ENCODE measurements at places on chromosomes 7 and 10.

DNA sequence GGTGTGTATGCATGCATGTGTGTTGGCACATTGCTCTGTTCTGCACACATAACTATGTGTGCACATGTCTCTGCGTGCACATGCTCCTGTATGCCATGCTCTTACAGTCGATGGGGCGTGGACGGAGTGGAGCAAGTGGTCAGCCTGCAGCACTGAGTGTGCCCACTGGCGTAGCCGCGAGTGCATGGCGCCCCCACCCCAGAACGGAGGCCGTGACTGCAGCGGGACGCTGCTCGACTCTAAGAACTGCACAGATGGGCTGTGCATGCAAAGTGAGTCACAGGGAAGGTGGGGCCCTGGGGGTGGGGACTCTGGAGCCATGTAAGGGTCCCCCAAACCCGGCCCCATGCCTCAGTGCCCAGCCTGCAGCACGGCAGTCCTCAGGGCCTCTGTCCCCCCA is 30.6 kb upstream of the SLC29A3 start:
- DNase-seq: no peak

- no peak for DNase-seq
These were observed 141.3 kb downstream of the JMJD1C start for GRCh38 chr10:63324495-63324854.

DNA sequence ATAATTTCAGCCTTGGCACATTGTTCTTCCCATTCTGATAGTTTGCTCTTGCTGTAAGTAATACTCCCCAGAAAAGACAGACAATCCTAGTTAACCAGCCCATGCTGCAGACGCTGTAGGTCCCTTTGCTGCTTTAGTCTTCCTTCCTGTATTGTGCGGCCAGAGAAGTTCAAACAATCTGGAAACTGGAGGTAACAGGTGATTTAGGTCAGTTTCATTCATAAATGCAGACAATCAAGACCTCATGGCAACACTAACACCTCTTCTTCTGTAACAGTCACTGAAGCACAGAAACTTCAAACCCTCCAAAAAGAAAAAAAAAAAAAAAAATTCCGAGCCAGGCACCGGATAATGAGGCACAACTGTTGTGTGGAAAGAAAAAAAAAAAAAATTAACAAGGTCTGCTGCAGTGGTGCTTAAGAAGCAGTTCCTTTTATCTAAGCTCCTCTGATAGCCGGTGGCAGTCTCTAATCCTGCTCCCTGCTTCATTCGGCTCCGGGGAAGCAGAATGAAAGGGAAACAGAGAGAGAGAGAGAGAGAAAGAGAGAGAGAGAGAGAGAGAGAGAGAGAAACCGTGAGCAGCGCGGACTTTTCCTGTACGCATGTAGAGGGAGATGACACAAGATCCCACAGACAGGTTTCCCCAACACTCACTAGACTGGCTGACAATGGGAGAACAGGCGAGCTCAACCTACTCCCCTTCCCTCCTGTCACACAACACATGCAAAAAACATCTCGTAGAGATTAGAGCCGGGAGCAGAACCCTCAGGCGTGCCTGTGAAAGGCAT is at the start of gene SEMA3A:
SEMA3A (minus strand) TSS at position 306 of the 788 bp plus-strand sequence; CDS start at position 103, 203 bp downstream.
- no peak for DNase-seq

GRCh38 chr10:48536916-48537890 is 67.7 kb downstream of the ARHGAP22 start:
- DNase-seq: no peak

DNA sequence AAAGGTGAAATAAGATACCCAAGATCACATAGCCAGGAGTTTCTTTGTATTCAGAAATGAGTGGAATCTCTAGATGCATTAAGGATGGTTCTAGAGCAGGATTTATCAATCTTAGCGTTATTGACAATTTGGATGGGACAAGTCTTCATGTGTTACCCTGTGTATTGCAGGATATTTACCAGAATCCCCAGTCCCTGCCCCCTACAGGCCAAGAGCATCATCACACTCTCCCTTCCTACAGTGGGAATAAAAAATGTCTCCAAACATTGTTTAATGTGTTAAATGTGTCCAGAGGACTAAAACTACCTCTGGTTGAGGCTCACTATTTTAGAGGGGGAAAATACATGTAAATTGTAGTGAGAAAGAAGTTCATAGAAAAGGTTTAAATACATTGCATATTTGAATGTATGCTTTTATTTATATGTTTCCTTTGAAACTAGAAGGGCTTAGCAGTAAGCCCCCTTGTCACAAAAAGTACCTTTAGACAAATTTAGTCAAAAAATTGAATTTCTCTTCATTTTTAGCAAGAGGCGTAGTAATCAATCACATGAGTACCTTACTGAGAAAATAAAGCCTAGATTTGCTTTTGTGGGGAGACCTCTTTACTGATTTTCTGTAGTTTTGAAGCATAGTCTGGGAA is 141.2 kb downstream of the MLLT10 start:
- no peak for DNase-seq

DNA sequence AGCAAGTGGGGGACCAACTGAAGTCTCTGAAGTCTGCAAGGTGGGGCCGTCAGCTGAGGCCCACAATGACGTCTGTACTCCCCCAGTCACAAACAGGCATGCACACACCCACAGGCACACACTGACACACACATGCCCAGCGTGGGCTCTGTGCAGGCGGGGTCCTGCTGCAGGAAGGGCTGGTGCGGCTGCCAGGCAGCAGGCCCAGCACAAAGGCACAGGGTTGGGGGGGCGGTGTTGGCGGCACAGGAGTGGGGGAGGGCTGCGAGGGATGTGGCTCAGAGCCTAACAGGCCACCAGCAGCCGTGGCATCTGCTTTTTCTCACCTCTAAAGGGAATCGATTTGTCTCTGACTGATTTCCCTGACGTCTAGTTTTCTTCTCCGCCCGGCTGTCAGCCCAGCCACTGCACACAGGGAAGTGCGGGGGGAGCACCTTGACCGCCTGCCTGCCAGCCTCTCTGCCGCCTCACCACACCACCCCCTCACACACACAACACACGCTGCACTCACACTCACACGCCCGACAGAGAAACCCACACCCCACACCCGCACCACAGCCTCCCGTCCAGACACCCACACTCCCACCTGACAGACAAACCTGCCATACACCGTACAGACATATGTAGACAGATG is 43.5 kb upstream of the ZMIZ1 start:
- no peak for DNase-seq

DNA sequence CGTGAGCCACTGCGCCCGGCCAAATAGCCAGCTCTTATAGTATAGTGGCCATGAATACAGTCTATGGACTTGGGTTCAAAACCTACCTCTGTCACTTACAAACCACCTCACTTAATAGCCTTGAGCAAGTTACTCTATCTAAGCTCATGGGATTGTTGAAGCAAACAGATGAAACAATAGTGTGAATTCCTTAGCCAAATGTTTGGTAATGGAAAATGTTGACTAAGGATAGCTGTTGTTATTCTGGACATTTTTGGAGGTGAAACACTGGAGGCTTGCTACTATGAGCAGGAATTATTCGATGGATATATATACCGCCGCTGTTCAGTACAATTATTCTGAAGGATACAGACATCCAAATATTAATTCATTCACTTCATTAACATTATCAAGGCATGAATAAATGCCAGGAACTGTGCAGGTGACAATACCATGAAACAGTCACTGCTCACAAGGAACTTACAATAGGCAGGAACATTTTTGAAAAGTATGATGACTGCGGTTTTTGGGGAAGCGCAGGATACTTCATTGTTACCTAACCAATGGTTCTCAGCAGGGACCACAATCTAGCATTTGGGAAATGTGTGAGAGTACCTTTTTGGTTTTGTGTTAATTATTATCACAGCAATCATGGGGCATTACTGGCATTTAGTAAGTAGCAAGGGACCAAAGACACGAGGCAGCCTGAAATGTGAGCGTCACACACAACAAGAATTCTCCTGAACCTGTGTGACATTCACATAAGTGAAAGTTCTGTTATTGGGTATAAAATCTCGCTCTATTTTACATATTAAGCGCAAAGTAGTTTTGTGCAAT is 55.7 kb downstream of the CUBN start:
- DNase-seq: no peak

DNA sequence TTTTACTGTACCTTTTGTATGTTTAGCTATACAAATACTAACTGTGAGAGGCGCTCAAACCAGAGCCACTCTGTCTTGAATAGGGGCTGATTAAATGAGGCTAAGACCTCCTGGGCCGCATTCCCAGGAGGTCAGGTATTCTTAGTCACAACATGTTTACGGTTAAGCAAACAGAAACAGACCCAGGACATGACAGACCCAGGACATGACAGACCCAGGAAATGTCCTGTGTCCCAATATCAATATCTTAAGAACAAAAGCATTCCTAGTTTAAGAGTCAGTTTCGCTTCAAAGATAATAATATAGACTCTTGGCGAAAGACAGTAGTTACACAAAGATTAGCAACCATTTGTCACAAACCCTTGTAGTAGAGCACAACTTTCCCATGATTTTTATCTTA is 304.5 kb downstream of the CCSER2 start:
- no peak for DNase-seq

GRCh38 chr7:55448526-55448925 is 83.4 kb downstream of the LANCL2 start:
- DNase-seq: no peak

GRCh38 chr7:106313456-106313901 is 28.7 kb upstream of the NAMPT start:
- peak; percentile 89 for DNase-seq

- DNase-seq: no peak
These were observed 1.2 kb upstream of the SGMS1 start for GRCh38 chr10:50624866-50625501.

- no peak for DNase-seq
These were observed 643.0 kb downstream of the SUGCT start for GRCh38 chr7:40777730-40778312.

DNA sequence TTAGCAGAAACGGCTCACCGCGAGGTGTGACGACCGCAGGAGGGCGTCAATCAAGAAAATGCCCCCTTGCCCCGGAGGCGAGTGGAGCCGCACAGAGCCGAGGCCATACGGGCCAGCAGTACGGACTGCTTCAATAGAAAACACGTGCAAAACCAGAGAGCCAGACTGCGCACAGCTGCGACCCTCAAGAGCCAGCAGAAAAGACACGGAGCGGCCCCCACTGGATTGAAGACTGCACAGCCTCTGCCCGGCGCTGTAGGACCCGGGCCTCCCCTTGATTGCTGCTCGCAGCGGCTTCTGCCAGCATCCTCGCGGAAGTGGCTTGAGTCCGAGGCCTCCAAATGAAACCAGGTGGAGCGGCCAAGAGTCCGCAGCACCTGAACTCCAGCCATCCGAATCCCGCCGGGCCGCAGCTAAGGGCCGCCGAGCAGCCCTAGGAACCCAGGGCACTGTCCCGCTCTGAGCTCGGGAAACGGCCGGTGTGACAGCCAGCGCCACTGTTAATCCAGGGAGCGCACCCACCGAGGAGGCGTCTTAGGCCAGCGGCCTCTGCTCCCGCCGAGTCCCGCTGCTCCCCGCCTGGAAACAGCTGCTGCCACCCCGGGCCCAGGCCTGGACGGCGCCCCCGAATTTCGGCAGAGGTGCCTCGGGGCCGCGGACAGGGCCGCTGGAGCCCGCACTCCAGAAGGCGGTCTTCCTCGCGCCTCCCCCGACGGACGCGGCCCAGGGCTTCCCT is 660 bp upstream of the HHEX start:
- no peak for DNase-seq

Data from LNCaP clone FGC (cell line).